ENCODE measurements at places on chromosomes 4 and X.
A peak's percentile ranks its signal among the peaks of the same experiment; 100 is the strongest.

- DNase-seq = no peak
These were observed 301.7 kb upstream of the EMCN start for GRCh38 chr4:100819505-100819904.

GRCh38 chr4:125663896-125664767 lies 349.4 kb downstream of the FAT4 start:
- no peak for DNase-seq

DNA sequence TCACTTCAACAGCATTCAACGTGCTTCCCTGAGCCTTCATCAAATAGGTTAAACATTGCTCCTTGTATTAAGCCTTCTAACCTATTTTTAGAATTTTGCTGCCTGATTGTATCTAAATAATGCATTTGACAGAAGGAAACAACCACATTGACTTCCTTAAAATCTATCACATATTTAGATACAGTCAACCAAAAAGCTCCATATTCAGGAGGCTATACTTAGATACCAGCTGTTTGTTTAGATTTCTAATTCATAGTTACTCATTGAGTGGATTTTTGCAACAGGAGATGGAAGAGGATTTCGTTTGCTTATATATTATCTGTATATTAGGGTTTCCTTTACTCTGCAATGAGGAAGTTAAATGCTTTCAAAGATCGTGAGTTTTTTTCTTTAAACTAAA lies 241.1 kb upstream of the PPP1R2C start:
- DNase-seq = no peak

- no peak for DNase-seq
These were observed 9.4 kb downstream of the S100G start for GRCh38 chrX:16659321-16659720.

DNA sequence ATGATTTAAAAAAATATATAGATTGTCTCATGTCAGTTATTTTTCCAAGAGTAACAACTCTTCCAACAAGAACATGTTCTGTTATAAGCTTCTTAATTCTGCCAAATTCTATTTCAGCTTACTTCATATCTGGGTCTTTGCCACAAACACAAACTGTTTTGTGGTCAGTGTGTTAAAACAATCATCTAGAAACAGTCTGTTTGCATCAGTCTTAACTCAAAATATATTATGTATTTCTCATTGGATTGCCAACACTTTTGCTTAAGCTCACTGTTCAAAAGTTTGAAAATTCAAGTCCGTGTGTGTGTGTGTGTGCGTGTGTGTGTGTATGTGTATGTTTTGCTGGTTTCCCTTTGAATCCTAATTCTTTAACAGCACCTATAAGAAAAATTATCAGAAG lies 752.3 kb upstream of the NDST4 start:
- DNase-seq = no peak

DNA sequence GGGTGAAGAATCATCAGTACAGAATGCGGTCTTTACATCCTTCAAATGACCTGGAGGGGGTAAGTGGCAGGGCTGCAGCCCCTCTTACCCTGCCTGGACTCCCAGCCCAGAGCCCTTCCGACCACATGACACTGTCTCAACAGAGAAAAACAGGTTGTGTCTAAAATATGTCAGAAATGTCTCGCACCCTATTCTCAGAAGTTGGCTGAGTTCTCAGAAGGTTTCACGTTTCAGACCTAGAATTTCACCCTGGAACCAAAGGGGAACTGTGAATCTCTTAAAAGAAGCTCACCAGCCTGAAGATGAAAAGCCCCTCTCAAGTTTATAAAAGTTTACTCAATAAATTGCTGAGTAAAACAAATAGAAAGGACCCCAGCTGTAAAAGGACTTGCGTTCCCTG lies 7.0 kb upstream of the CRMP1 start:
- no peak for DNase-seq

DNA sequence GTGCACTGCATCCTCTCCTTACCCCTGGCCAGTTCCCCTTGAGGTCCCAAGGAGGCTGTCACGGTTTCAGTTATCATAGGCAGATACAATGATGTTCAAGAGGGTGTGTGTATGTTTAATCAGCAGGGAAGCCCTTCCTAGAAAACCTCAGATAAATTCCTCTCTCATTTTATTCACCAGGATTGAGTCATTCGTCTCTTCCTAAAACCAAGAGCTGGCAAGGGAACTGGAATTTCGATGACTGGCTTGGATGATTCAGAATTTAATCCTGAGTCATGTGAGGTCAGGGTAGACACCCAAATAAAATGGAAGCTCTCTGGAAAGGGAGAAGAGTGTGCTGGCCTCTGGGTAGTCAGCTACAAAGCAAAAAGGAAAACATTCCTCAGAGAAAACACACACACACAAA lies 106.2 kb upstream of the RAPGEF2 start:
- no peak for DNase-seq

- DNase-seq = no peak
These were observed 64.3 kb upstream of the HELT start for GRCh38 chr4:184953971-184954370.

DNA sequence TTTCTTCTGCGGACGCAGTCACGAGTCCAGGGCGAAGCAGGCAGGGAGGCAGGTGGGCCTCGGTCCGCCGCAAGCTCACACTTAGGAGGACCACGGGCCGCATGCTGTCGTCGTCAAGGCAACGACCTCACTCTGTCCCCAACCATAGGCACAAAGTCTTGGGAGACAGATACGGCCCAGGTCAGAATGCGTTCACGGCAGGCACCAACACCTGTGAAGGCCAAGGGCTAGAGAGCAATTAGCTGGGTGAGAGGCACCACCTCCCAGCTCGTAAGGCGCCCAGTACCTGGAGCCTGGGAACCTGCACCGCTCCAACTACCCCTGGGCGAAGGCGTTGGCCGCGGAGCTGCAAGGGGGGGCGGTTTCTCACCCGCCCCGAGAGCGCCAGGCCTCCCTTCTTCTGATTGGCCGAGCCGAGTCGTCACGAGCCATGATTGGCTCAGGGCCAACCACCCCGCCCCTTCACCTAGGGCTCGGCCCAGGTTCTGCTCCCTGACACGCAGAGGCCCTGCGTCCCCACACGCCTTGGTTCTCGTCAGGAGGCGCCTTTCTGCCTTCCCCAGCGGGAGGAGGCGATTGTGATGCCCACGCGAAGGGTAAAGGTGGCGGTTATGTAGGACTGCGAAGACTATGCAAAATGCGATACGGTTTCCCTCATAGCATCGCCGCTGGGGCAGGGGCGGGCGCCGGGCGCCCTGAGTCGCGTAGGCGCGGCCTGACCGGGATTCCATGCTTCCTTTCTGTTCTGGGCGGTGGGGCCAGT lies at the start of gene CDKL2:
Gene CDKL2 (minus strand): TSS at position 355 of the 763 bp plus-strand sequence. CDS start 4,540 bp downstream, outside the sequence.
- DNase-seq = no peak

GRCh38 chr4:182137343-182137742 lies 105.9 kb upstream of the TENM3 start:
- DNase-seq = no peak

DNA sequence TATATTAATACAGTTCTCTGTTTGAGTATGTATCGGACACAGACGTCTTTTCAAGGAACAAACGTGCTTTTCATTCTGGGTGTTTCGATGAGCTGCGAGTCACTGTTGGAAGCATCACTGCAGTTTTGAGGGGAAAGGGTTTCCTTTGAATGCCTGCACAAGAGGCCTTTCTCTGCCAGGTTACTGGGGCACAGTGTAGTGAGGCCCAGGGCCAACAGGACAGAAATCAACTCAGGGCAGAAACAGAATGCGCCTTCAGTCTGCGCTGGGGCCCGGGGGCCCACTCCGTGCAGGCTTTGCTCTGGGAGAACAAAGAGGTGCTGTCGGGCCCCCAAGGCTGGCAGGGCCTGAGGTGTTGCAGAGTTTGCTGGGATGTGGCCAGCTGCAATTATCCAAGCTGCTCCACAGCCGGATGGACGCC lies 2.3 kb upstream of the PPP2R3B start:
- DNase-seq = no peak

DNA sequence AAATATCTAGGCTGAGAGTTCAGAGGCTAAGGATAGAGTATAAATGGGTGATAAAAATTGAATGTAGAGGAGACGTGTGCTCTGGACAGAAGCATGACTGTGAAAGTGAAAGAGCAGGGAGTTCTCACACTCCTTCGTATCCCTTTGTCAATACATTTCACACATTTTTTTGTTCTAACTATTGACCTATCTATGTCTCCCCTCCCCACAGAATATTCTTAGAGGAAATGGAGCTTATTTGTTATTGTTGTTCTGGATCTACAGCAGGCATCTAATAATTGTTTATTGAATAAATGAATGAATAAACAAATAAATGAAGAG lies 57.6 kb downstream of the ENPEP start:
- DNase-seq = no peak

GRCh38 chr4:153383131-153383530 lies 38.6 kb downstream of the MND1 start:
- no peak for DNase-seq

- no peak for DNase-seq
These were observed 487.9 kb downstream of the C4orf33 start for GRCh38 chr4:129583868-129584267.

- DNase-seq = no peak
These were observed 292.1 kb downstream of the STIM2 start for GRCh38 chr4:27152703-27153102.

DNA sequence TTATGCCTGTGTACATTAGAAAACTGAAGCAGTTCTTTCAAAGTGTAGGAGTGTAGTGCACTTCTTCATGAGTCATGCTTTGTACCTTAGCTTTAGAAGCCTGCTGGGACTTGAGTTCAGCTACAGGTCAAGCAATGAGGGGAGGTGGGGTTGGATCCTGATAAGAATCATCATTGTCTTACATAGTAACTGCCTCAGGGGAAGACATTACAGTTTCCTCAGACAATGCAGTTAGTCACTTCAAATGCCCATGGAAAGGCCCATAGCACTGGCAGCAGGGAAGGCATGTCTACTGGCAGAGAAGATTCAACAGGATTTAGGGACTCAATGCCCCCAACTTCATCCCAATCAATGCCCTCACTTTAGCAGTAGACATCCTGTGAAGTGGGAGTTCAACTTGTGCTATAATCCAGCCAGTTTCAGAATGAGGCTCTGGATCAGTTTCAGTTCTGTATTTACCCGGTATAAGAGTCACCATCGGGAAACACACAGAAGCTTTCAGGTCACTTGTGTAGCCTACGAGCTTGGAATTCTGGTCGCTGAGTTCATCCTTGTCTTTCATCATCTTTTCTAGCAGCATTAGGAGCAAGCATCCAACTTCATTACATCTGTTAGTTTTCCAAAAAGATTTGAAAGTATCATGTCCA lies 1216.5 kb downstream of the RAPGEF2 start:
- no peak for DNase-seq

- DNase-seq = no peak
These were observed 84.7 kb downstream of the RASL11B start for GRCh38 chr4:52946855-52947254.

DNA sequence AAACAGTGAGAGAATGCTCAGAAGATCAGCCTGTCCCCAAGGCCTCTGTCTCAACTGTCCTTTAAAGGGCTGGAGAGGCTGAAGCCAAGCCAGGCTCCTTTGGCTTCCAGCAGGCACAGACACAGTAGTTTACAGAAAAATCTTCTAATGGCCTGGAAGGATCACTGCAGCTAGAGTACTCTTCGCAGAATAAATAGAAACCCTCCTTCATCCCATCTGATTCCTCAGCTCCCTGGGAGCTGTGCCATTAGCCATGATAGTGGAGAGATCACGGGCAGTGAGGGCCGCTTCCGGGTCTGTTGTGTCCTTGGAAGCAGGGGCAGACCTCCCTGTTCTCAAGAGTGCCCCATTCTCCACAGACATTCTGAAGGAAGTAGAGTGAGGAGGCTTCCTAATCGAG lies 63.1 kb downstream of the CCNI start:
- no peak for DNase-seq

DNA sequence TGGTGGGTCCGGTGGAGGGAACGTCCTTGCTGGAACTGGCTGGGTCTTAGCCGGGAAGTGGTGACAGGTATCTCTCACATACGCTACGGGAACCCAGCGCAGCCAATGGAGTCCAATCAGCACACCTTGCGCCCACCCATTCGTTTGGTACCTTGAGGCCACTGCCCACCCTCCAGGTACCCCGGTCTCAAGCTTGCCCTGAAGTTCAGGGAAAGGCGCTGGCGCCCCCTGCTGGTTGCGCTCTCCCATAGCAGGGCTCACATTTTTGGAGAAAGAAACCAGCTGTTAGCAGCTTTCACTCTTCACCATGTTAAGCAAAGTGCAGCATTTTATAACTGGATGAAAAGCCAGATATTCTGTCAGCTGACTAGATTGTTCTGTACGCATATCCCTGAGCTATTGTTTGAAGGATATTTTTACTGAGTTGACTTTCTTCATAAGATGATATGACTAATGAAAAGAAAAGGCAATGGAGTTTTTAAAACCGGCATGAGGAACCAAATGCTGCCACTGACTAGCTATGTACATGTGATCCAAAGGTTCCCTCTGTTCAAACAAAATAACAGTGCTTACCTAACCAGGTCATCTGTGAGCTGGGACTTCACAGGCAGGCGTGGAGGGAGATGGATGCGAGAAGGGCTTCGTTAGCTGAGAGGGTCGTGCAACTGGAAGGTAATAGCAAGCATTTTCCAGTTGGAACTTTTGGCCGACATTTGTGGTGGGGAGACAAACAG lies 43.7 kb downstream of the OTOP1 start:
- peak; percentile 7 for DNase-seq

DNA sequence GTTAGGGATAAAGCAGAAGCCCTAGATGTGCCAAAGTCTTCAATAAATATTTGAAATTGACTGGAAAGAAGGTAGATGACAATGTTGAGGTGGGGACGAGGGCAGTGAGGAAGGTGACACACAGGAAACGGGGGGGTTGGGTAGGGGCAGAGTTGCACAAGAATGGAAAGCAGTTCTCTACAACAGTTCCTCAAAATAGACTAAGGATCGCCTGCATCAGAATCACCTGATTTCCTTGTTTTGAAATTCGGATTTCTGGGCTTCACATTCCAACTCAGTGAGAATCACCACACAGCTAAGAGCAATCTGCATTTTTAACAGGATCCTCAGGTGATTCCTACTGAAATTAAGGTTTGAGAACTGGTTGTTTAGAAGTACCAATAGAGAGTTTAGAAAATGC lies 70.6 kb downstream of the ARFIP1 start:
- peak; percentile 51 for DNase-seq

DNA sequence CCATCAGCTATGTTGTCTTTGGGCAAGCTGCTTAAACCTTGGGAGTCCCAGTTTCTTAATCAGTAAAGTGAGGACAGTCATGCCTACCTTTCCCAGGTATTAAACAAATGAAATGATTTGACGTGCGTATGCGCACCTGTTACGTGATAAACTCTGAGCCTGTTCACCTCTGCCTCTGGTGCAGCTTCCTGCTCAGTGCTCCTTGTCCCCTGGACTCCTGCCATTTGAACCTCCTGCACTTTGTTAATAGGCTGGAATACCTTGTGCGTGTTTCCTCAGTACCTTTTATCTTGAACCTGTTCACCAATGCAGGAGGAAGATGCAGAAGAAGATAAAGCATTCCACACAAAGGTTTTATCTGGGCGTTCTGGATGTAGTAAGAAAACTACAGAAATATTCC lies 211.9 kb downstream of the CEP135 start:
- DNase-seq = no peak

GRCh38 chrX:1466971-1467561 lies 14.4 kb upstream of the ASMTL start:
- peak; percentile 32 for DNase-seq

DNA sequence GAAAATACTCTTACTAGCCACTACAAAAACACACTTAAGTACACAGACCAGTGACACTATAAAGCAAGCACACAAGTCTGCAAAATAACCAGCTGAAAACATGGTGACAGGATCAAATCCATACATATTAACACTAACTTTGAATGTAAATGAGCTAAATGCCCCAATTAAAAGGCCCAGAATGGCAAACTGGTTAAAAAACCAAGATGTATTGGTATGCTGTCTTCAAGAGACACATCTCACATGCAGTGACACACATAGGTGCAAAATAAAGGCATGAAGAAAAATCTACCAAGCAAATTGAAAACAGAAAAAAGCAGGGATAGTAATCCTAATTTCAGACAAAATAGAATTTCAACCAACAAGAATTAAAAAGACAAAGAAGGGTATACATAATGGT lies 10.9 kb downstream of the PF4 start:
- DNase-seq = no peak
